ENCODE measurements at places on chromosomes 12 and 14. TPM values are rescaled to one million over a fixed set of nuclear protein-coding genes. Genes with fewer than 3 reads are reported as not detected.

The MMP17 gene
- total RNA-seq = 0.48 TPM

The GLI1 gene
- total RNA-seq = 0.48 TPM

GRCh38 chr12:88416155-88416554 lies 164.1 kb downstream of the KITLG start:
- no peak overlapping the region for H3K4me3 ChIP-seq
- no peak for DNase-seq
- no peaks in the 10 kb centered on the region for H3K27me3 ChIP-seq
- H3K4me1 ChIP-seq = no peaks in the 10 kb centered on the region
- H3K36me3 ChIP-seq = no peaks in the 10 kb centered on the region

DNA sequence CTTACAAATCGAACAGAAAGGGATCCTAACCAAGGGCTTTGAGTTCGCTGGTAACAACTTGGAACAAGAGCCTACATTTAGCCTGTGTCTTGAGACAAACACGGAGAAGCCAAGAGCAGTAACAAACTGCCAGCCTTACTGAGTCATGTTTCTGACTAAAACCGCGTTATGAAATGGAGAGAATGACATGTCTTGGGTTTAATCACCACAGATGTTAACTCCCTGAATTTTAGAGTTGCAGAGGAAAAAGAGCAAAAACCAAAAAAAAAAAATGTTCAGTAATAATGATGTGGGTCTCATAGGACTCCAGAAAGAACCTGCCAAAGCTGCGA lies 1.0 kb downstream of the BLTP3B start:
- DNase-seq = peak; percentile 50
- peaks cover 53% of the 10 kb centered on the region for H3K4me1 ChIP-seq
- peak overlapping the region; percentile 93 for H3K27ac ChIP-seq
- H3K4me3 ChIP-seq = peak overlapping the region; percentile 83
- no peaks in the 10 kb centered on the region for H3K27me3 ChIP-seq
- peaks cover 18% of the 10 kb centered on the region for H3K36me3 ChIP-seq

- no peak overlapping the region for H3K27ac ChIP-seq
- peaks cover 14% of the 10 kb centered on the region for H3K36me3 ChIP-seq
- no peak for DNase-seq
- H3K4me1 ChIP-seq = peaks cover 17% of the 10 kb centered on the region
- H3K4me3 ChIP-seq = no peak overlapping the region
These were observed 12.6 kb downstream of the SETD3 start for GRCh38 chr14:99468081-99468480.

All from activated CD4-positive, alpha-beta memory T cell treated with anti-CD3 and anti-CD28 coated beads, Interleukin-2, amount 10 ng/mL, durations not matched to agents 7 days and 5 days (primary cell).